ENCODE measurements at places on chromosomes 1 and 21.

DNA sequence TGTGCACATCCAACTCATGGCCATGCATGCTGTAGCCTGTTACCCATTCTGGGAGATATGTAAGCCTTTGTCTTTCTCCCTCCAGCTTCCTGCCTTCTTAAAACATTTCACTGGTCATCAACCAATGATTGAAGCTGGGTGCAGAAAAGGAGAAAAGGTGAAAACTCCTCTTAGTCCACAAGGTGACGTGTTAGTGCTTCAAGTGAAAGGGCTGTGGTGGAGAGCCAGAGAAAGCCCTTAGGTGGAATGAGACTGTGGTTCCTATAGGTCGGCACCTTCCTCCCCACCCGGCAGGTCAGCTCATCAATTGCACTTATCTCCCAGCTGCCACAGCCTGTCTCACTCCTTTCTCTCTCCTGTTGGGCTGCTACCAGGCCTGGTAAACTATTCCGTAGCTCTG is 30.4 kb downstream of the ERG start:
- no peak for DNase-seq

DNA sequence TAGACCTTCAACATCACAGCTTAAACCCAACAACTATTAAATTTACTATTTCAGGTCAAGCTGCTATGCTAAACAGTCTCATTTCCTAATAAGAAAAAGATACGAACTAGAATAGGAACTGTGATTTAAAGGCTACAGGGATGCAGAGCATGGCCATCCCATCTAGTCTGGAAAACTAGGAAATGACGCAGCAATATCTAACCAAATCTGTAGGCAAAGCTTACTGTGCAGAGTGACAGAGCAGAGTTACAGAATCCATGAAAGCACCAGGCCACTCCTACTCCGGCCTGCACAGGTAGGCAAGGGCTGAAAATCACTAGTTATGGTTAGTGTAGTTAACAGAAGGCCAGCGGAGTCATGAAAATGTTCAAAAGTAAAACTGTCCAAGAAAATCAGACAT is 2.1 kb downstream of the HLCS start:
- DNase-seq, result no peak

- no peak for DNase-seq
Observed at GRCh38 chr21:41316200-41317062, at the start of gene FAM3B. Gene FAM3B (plus strand): TSS chr21:41316801. CDS start chr21:41316880, 79 bp downstream.

- no peak for DNase-seq
Observed at GRCh38 chr1:88661951-88662699, 21.9 kb upstream of the PKN2 start.

GRCh38 chr1:151516031-151516511 is 4.9 kb downstream of the CGN start:
- DNase-seq, result no peak

DNA sequence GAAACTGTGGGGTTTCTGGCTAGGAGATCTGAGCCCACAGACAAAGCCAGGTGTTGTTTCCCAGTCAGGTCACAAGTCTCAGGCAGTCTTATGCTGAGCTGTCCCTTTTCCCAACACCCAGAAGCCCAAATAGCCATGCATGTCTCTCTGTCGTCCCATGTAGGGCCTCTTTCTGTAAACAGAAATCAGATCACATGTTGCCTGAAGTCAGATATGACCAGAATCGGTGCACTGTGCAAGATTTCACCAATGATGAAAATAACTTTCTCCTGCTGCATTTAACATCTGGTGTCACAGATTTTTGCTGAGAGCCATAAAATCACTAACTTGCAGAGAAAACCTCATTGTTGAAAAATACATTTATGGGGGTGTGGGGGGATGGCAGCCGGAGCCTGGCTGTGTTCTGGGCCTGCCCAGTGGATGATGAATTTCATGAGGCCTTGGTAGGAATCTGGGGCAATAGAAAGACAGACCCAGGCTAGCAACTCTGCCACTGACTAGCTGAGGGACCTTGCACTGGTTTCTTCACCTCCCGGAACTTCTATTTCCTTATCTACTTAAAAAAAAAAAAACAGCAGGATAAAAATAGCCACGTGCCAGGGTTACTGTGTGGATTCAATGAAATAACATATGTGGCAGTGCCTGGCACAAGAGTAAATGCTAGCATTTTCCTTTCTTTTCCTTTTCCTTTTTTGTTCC is 158.8 kb upstream of the NFIA start:
- no peak for DNase-seq

- no peak for DNase-seq
Observed at GRCh38 chr1:30411206-30411605, 312.2 kb downstream of the MATN1 start.

DNA sequence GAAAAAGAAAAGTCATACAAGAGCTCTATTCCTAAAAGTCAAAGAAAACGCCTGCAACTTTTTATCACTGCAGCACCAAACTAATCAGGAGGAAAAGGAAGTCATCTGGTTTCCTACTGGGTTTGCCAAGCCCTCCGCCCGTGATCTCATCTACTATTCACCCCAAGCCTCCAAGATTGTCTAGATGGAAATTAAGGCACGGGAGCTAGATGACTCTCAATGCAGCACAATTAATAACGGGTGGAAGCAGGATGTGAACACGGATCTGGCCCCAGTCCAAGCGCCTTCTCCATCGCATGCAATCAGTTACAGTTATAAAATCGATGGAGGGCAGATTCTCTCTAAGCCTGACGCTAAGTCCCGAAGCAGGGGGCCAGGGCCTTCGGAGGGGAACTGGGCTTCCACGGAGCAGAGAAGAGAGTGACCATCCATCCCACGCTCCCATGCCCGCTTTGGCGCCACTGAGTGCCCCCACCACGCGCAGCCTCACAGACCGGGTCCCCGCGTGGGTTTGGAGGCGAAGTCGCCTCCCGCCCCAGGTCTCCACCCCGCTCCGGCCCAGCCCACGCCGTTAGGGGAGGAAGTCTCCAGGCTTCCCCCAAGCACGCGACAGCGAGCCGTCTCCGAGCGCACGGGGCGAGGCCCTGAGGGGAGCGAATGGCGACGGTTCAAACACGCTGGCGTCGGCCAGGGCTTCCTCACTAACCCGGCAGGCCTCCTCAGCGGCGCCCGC is 1.8 kb downstream of the HSF2BP start:
- no peak for DNase-seq

DNA sequence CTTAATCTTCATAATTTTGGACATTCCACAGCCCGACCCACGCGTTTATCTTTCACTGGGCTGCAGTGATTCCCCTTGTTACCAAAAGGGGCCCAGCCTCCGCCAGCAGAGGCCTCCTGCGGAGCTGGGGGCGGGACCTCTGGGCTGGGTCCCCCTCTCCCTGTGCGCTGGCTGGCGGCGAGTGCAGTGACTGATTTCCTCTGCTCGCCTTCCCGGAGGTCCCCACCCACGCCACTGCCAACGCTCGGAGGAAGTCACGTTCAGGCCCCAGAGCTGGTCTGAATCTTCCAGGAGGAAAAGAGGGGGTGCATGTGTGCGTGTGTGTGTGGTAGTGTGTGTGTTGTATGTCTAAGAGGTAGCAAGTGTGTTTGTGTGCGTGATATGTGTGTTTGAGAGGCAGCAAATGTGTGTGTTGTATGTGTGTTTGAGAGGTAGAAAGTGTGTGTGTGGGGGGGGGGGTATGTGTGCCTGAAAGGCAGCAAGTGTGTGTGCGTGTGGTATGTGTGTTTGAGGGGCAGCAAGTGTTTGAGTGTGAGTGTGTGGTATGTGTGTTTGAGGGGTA is 35.0 kb upstream of the JAK1 start:
- no peak for DNase-seq

- DNase-seq, result peak; percentile 53
Observed at GRCh38 chr21:44939532-44940115, at the start of gene SLX9. Gene SLX9 (plus strand): TSS chr21:44940029. CDS start chr21:44940058, 29 bp downstream.

GRCh38 chr1:12619792-12620487 is 1.9 kb upstream of the DHRS3 start:
- DNase-seq, result peak; percentile 40

DNA sequence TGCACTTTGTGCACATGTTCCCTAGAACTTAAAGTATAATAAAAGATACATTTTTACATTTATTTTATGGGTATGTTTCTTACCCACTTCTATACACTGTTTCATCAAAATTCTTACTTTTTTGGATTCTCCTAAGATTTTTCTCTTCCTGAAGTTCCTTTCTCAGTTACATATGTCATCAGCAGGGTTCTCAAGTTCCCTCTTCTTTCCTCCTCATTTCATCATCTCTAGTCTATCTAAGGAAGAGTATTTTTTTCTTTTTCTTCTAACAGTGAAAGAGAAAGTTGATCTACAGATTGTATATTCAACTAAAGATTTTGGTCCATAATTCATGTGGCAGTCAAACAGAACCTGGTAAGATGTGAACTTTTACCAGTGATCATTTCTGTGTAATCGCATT is 41.2 kb upstream of the CYYR1 start:
- DNase-seq, result no peak

- DNase-seq, result no peak
Observed at GRCh38 chr1:39694026-39694425, 2.8 kb upstream of the HPCAL4 start.

DNA sequence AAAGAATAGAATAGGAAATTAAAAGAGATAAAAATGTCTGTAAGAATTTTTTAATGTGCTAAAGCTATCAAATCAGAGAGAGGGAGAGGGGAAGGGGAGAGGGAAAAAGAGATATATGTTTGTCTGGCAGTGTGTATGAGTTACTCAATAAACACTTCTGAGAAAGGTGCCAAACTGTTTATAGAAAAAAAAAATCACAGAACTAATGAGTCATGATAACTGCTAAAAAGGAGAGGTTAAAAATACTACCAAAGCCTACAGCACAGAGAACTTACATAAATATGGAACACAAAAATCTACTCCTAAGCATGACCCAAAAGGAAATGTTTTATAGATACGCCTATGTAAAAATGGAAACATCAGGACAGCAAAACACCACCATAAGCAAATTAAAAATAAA is 45.4 kb downstream of the SELENOF start:
- DNase-seq, result no peak

DNA sequence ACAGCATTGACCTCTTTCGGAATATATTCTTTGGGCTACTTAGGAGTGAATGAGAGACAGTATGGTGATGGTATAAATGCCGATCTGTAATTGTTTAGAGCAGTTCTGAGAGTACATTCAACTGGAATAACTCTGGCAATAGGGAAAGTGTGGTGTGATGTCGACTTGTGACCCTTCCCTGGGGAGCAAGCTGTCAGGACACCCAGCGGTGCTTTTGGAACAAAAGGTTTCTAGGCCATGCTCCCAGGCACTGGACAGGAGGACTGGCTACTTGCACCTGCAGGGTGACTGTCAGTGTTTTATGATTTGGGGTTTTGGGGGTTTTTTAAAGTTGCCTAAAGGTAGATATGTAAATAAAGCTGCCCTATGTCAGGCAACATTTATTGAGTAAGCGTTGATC is 50.9 kb downstream of the MACO1 start:
- DNase-seq, result no peak

- DNase-seq, result no peak
Observed at GRCh38 chr1:74534241-74534640, 21.8 kb upstream of the LRRC53 start.

GRCh38 chr1:78419309-78419708 is 71.5 kb upstream of the PTGFR start:
- DNase-seq, result no peak

GRCh38 chr1:41830726-41831125 is 88.0 kb downstream of the HIVEP3 start:
- no peak for DNase-seq

GRCh38 chr21:46661211-46661625 is 25.7 kb downstream of the PRMT2 start:
- no peak for DNase-seq

GRCh38 chr1:155892796-155893195 is 18.4 kb downstream of the RIT1 start:
- DNase-seq, result no peak

DNA sequence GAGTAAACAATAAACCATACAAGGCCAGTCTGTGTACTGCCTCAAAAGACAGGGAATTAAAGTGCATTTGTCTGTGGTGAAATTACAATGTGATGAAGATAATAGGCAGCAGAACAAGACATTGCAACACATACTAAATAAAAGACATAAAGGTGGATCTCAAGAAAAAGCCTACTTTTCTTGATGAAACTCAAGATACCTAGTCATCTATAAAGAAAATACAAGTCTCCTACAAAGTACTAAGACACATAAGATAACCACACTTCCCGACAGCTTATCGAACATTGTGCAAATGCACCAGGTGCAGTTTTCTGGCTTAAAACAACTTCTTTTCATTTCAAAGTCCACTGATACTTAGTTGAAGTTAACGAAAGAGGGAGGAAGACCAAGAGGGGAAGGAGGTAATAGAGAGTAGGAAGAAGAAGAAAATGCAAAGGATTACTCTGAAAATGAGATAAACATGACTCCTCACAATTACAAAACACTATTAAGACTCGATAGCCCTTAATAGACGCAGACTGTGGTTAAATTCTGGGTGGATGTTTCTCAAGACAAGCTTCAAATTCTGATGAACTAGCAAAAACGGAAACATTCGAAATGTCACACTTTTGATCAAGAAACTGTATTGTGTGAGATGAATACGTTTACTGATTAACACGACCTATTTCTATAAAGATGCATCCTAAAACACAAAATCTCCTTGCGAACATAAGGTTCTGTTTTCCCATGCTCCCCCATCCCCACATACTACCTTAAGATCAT is 2.0 kb downstream of the HNRNPR start:
- no peak for DNase-seq

GRCh38 chr1:17094664-17095063 is 24.6 kb downstream of the PADI2 start:
- no peak for DNase-seq

GRCh38 chr21:33403786-33404585 is 773 bp downstream of the IFNGR2 start:
- no peak for DNase-seq

DNA sequence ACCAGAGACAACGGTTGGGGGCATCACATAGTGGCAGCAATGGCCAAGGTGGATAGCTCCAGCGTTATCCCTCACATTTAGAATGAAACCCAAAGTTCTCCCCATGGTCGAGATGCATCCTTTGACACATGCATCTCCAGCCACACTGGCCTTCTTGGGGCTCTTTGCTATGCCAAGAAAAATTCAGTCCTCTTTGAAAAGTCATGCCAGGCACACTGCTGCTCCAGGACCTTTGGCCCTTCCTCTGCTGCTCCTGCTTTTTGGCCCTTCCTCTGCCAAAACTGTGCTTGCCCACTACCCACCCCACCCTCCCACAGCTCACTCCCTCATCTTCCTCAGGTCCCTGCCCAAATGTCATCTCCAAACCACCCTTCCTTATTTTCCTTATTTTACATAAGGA is 106.4 kb downstream of the C1orf94 start:
- DNase-seq, result no peak

DNA sequence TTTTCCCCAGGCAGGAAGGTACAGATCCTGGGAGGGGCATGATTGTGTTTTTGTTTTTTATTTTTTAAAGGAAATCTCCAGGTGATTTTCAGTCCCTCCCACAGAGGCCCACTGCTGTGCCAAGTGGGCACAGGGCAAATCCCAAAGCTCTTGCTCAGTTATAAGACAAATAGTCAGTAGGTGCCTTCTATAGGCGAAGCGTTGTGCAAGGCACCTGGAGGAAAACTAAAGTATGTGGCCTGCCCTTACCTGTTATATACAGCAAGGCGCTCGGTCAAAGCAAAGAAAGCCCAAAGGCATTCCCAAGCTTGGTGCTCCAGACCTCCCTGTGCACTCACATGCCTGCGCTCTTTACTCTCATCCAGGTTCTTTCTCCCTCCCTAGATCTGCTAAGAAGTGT is 81.0 kb downstream of the KCNJ15 start:
- DNase-seq, result no peak

GRCh38 chr21:34962586-34963222 is 86.4 kb downstream of the RUNX1 start:
- DNase-seq, result no peak
